Astrocyte of the hippocampus (primary cell): ENCODE measurements at places on chromosomes 5 and 9.

DNA sequence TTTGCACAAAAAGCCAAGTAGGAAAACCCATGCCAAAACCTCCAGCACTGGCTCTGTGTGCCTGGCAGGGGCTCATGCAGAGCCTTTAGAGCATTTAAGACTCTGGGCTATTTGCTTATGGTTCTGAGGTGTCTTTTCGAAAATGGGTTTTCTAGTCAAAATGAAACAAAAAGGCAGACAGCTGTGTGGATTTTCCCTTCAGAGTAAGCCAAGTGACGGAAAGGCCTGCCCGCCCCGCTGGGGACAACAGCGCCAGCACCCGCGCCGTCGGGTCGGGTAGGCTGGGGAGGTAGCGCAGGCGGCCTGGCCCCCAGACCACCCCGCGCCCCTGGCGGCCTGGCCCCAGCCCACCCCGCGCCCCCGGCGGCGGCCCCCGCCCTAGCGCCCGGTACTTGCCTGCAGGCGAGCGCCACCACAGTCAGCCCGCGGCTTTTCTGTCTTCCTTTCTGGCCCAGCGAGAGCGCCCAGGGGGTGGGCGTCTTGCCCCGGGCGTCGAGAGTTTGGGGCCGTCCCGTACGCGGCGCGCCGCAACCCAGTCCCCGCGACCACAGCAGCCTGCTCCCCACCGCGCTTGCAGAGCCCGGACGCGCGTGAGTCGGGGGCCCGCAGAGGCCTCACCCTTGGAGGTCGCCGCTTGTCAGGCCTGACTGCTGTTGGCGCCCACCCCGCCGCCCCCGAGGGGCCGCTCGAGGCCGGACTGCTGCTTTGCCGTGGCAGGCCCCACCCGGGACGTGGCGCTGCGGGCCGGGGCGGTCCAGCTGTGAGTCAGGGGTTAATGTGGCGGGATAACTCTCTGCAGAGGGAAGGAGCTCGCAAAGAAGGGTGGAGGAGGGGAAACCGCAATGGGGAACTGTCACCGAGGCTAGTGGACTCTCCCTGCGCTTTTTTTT is at the start of gene TICAM2:
TSS of gene TICAM2 (minus strand) at position 779 of the 890 bp plus-strand sequence. CDS start 21,223 bp downstream, outside the sequence.
- peak; percentile 76 for DNase-seq

DNA sequence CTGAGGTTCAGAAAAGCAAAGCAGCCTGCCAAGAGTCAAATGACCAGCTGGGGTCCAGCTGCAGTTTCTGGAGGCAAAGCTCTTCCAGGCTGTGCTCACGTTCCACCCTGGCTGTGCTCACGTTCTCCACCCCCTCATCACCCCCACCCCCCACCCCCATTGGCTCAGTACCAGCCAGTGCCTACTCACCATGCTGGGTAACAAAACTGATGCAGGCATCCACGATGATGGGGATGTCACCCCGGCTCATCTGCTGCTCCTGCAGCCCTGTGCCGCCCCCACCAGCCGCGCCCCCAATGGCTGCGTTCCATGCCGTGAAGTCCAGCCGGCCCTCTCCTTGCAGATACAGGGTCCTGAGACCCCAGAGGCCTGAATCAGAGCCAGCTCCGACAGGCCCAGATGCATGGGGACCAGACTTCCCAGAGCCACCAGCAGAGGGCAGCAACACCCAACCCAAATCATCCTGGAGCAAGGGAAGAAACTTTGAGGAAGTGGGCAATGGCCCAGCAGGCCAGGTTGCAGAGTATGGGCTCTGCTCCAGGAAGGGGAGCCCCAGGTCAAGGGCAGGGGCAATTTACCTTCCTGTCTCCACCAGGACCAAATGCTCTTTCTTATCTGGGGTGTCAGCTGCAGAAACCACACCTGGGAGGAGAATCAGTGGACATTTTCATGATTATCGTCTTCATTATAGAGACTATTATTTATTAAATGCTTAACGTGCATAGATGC is 13.7 kb upstream of the FCHSD1 start:
- DNase-seq, result peak; percentile 85

GRCh38 chr9:13779106-13779505 is 499.6 kb upstream of the MPDZ start:
- DNase-seq, result no peak

GRCh38 chr5:6395621-6396020 is 17.3 kb upstream of the MED10 start:
- no peak for DNase-seq

DNA sequence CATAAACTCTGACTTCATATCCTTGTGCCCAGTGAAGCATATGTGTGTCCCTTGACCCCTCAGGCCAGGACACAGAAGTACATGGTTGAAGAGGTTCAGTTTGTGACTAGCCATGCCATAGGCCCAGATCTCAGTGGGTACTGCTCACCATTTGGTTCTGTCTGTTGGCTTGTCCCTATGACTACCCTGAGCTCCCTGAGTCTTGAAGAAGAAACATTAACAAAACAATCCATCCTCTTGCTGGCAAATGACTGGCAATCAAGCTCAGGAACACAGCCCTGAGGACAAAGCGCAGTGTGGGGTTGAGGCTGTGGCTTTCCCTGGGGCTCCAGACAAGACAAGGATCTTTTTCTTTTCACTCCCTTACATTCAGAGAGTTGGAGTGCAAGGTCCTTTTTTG is 46.3 kb downstream of the TNFAIP8 start:
- no peak for DNase-seq

DNA sequence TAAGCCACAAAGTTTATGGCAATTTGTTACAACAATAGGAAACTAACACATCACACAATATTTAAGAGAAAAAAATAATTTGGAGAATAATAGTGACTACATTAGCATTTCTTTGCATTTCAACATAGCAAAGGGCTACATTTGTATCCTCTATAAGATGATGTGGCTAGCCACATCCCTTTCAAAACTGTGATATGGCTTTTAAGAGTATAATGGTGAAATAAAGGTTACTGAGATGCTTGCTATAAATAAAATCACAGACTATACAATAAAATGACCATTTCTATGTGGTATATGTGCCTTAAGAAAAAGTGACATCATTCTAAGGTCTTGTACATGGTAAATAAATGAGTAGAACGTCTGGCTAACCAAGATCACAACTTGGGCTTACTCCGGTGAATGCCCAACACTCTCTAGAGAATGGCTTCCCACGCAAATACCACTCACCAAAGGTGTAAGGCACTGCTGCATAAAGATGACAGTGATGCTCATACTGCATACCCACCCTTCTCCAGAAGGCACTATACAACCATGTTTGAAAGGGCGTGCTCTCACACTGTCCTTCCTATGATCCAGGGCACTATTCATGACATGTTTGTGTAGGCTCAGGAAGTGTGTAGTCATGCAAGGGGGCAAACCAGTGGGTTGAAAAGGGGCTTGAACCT is 286.5 kb downstream of the MLLT3 start:
- no peak for DNase-seq

- DNase-seq, result peak; percentile 14
These were observed 2.9 kb upstream of the C7 start for GRCh38 chr5:40906351-40906751.

DNA sequence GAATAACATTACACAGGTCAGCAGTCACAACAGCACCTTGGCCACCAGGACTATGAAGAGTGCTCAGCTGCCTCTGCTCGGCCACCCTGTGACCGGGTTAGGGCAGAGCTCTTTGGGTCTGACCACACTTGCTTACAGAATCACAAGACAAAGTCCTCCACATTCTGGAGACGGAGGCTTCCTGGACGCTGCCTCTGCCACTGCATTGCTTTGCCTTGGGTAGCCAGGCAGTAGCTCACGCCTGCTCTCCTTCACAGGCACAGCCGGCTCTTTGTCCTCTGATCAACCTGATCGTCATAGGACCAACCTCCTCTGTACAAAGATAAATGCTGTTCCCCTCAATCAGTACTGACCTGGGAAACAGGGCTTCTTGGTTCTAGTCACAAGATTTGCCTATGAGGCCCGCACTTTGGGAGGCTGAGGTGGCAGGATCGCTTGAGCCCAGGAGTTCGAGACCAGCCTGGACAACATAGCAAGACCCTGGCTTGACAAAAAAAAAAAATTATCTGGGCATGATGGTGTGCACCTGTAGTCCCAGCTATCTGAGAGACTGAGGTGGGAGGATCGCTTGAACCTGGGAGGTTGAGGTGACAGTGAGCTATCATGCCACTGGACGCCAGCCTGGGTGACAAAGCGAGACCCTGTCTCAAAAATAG is 128.4 kb upstream of the IER5L start:
- DNase-seq, result no peak

GRCh38 chr5:61000887-61001286 is 55.9 kb downstream of the NDUFAF2 start:
- DNase-seq, result no peak

DNA sequence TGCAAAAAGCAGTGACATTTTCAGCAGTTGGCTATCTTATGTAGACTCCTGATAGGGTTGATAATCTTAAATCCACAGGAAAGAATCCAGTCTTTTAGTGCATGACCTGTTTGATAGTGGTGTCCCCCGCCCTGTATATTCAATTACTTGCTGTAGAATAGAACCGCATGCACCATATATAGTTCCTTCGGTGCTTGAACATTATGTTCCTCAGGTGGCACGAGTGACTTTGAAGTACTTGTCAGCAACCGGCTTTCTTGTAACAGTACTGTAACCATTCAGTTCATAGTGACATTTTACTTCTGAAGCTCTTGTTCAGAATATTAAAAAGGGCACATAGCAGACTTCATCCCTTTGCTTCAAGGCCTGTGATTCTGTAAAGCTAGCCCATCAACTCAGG is 163.2 kb upstream of the KLF9 start:
- no peak for DNase-seq

DNA sequence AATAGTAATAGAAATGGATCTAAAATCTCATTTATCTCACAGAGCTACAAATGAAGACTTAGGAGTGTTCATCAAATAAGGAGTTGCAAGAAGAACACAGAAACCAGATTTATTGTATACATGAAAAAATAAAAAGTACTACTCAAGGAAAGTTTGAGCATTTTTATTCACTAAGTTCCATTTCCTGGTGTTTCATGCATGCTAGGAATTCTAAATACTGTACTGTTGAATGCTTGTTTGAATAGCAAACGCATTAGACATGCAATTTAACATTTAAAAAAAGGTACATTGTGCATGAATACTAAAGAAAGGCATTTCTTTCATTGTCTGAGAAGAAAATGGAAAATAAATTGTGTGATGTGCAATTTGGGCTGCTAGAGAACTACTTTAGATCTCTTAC is 52.1 kb downstream of the C6 start:
- peak; percentile 37 for DNase-seq

DNA sequence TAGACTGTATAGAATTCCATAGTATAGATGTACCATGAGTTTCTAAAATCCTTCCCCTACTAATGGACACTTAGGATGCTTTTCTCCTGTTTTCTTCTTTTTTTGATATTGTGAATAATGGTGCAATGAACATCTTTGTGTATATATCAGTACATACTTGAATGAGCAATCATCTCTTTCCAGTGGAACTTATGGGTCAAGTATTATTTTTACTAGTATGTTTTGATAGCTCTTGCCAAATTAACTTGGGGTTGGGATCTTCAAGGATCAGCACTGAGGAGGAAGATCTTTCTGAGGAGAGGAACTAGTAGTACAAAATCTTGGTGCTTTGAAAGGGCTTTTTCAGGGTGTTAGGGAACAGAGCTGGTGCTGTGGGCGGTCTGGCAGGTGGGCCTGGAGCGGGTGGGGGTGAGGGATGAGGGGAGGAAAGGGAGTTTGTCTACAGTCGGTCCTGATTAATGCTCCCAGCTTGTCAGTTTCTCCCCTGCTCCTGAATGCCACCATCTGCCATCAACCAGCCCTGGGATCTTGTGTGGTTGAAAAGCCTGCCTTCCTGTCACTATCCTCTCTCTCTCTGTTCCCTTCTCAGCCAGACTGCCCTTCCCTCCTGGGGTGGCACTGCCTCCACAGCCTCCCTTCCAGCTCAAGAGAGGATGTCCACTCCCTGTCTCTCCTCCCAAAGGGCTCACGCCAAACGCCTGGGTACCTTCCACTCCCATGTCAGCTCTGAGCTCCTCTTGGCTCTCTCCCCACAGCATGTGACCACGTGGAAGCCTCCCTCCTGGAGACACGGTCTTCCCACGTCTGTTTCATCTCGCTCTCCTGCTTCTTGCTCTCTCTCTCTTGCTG is 185.9 kb downstream of the DAB2IP start:
- DNase-seq, result no peak

- no peak for DNase-seq
These were observed 338.6 kb upstream of the TNC start for GRCh38 chr9:115456515-115456914.
